Skeletal muscle cell (primary cell): ENCODE measurements at places on chromosomes 7 and 10.

DNA sequence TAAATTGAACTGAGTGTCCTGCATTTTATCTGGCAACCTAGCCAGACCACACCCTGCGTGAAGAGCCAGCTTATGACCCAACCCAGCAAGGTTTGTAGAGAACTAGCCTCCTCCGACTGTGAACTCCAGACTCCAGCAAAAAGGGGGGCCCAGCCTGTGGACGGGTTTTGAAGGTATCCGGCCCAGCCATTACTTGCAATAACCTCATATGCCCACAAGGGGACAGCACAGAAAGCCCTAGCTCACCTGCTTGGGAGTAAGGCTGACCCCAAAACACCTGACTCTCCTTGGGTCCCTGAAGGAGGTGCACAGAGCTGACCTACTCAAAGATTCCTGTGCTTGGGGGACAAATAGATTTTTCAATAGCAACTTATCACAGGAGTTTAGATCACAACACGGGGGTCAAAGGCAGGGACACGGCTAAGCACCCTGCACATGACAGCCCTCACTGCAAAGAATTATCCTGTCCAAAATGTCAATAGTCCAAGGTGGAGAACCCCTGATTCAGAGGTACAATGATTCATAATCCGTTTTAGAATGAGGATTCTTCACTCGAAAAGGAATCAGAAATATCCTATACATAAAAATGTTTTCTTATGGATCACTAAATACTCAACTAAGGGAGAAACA lies 4.6 kb downstream of the TRPV6 start:
- no peak for DNase-seq

DNA sequence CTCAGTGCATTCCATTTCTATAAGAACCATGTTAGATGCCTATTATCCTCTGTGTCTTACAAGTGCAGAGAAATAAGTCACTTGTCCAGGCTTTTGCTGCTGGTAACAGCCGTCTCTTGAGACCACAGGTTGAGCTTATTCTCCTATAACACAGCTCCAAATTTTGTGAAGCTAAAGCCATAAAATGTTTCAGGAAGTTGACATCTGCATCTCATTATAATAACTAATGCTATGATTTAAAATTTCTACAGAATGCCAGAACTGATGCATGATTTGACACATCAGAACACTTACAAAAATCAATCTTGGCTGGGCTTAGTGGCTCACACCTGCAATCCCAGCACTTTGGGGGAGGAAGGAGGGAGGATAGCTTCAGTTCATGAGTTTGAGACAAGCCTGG lies 986.9 kb downstream of the TYW1 start:
- DNase-seq = no peak

DNA sequence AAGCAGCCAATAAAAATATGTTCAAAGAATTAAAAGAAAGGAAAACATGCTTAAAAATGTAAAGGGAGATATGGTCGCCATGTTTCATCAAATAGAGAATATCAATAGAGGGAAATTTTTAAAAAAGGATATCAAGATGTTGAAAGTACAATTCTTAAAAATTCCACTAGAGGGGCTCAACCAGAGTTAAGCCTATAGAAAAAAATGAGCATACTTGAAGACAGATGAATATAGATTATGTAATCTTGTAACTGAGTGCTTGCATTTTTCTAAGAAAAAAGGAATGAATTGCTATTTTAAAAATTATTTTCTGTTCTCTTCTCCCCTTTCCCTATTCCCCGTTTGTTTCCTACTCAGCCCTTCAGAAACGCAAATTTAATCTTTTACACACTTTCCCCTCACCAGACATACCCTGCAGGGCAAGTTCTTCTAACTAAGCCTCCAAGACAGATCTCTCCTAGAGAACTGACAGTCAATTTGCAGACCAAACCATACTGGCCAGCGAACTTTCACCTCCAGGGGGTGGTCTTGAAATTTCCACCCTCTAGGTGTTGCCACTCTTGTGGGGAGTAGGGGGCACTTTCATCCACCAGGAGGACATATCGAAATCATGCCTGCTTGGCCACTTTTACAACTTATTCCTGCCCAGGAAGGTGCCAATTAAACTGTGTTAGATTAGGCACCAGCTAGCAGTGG lies 67.7 kb downstream of the NSUN6 start:
- no peak for DNase-seq

DNA sequence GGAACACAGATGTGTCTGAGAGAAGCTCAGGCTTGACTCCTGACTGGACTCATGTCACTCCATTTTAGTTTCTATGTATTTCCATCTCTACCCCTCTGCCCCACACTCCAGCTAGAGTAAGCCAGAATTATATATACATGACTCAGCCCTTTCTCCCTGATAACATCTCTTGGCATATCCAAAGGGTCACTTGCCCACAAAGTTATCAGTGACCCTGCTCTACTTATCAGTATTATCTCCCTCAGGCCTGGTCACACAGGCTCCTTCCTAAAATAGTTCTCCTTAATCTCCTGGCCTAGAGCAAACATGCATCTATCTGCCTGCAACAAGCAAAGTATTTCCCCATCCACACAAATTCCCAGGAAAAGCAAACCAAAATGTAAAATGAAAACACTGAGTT lies 598.3 kb downstream of the SUGCT start:
- DNase-seq = no peak

- no peak for DNase-seq
These were observed 5.8 kb downstream of the KLF6 start for GRCh38 chr10:3779158-3779741.

DNA sequence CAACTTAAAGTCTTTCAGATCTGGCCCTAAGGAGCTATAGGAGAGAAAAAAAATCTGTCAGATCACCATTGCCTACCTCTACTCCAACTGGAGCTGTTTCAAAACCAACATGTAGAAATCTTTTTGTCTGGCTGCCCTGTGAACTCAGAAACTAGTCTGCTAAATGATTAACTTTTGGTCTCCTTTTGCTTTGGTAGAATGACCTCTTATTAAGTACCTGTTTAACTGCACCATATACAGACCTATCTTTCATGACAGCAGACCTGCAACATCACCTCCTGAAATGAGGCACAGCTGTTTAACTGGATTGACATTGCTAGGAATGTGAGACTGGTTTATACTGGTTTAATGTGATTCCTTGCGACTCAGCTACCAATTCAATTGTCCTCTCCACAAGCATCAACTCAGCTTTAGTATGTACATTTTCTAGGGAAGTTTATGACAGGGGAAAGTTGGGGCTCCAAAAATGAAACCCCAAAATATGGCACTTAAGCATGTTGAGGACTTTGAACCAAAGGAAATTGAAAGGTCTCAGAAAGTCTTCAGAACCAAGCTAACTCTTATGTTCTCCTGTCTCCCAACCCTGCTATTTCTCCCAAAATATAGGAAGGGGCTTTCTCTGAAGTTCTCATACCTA lies 1.8 kb downstream of the CYP3A43 start:
- no peak for DNase-seq

- DNase-seq = no peak
These were observed at the start of gene SLC26A5 for GRCh38 chr7:103446049-103446520. Gene SLC26A5, minus strand, starts transcription at chr7:103446207. Its CDS starts 24,693 bp downstream, at chr7:103421514.
